ENCODE measurements at places on chromosomes 1 and 21. TPM values are rescaled to one million over a fixed set of nuclear protein-coding genes. Genes with fewer than 3 reads are reported as not detected.

DNA sequence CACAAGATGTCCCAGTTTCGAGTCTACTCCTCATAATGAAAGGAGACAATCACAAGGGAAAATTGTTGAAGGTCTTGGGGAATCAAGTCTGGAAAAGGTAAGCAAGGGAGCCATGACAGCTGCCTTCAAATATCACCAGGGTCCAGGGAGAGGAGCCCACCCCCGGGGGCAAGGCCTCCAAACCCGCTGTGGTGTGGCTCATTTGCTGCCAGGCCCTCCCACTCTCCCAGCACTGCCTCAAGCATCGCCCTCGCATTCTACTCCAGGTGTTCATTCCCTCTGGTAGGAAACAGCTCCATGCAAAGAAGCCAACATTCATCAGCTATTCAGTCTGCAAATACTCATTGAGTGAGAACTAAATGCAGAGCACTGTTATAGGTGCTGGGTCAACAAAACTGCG is 8.6 kb downstream of the S100A9 start:
- no peak for DNase-seq

The OR2W3 gene
- total RNA-seq = 0.87 TPM

The C1orf141 gene
- total RNA-seq = not detected

The OR6Y1 gene
- not detected for total RNA-seq

DNA sequence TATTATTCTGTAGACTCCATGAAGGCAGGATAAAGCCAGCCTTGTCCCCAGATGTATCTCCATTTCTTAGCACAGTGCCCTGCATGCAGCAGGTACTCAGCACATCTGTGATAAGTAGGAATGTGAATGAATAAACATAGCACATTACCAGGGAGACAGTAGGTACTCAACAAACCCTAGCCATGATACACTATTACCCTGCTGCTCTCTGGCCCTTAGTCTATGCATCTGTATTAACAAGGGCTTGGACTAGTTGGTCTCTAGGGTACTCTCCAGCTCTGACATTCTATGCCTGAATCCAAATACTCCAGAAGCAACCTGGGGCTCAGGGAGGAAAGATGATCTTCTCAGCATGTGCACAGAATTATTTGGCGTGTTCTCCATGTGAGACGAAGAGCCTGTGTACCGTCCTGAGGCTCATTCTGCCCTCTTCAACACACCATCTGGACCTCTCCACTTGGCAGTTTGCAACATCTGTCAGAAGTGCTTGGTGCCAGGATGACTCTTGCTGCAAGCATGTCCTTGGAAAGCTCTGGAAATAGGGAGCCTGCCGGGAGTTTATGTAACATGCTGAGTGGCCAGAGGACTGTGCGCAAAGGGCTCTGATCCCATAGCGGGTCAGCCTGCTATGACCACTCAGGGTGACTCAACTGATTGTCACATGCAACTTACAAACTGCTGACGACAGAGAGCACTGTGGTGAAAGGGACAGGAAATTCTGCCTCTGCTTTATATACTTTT is 228.2 kb upstream of the USP24 start:
- no peak for DNase-seq

DNA sequence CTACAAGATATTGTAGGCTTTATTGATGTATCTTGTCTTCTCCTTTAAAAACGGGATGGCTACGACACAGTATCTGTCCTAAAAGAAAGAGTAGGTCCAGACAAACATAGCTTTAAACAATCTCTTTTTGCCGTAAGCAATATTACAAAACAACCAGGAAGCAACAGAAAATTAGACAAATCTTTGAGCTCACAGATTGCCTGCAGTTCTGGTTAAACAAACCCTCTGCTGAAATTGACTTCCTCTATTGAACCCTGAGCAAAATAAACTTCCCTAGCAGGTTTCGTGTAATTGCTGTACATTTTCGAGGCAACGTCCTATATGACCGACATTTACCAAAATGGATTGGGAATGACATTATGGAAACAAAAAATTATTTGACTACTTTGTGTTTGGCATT is 50.6 kb downstream of the CHML start:
- no peak for DNase-seq

DNA sequence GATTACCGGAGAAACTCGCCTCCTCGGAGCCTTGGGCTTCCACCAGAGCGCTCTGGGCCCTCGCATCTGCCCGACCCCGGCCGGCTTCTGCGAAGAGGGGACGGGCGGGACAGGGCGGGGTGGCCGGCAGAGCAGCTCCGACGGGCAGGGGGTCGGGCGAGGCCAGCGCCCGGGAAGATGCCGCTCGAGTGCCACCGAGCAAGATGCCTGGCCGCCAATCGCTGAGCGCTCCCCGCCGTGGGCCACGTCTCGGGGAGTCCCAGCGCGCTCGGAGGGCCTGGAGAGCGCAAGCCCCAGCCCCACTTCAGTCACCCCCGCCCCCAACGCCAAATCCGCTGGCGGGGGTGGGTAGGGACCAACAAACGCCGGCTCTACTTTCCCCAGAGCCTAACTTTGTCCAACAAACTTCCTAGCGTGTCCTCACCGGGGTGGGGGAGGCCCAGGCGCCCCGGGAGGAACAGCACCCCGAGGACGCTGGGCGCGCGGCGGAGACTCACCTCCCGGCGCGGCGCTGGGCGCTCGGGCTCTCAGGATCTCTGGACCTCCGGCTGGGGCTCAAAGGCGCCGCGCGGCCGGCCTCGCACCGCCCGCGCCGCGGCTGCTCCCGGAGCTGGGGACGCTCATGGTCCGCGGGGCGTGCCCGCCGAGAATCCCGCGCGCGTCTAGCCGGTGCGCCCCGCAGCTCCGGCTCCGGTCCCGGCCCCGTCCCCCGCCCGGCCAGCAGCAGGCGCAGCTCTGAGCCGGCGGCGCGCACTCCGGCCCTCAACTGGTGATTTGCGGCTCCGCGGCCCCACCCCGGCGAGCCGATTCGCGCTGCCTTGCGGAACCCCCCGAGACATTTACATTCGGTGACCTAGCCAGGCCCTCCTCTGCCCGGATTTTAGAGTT is at the start of gene BCAR3:
Gene BCAR3, minus strand, starts transcription at position 737 of the 888 bp plus-strand sequence. CDS start 6,907 bp downstream, outside the sequence.
- DNase-seq = peak; percentile 71

DNA sequence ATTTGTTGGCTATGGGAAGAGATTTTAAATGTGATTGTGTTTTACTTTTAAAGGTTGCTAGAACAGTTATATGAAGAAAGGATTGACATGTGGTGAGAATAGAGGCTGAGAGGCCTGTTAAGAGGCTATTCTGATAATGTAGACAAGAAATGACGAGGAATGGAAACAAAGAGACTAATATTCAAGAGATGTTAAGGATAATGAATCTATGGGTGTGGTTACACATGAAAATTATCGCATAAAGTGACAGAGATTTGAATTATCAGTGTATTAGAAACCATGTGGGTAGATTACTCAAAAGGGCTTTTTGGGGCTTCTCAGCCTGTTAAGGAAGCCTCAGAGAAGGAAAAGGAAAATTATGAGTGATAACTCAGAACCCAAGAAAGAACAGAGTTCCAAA is 120.4 kb downstream of the MACF1 start:
- DNase-seq = no peak

DNA sequence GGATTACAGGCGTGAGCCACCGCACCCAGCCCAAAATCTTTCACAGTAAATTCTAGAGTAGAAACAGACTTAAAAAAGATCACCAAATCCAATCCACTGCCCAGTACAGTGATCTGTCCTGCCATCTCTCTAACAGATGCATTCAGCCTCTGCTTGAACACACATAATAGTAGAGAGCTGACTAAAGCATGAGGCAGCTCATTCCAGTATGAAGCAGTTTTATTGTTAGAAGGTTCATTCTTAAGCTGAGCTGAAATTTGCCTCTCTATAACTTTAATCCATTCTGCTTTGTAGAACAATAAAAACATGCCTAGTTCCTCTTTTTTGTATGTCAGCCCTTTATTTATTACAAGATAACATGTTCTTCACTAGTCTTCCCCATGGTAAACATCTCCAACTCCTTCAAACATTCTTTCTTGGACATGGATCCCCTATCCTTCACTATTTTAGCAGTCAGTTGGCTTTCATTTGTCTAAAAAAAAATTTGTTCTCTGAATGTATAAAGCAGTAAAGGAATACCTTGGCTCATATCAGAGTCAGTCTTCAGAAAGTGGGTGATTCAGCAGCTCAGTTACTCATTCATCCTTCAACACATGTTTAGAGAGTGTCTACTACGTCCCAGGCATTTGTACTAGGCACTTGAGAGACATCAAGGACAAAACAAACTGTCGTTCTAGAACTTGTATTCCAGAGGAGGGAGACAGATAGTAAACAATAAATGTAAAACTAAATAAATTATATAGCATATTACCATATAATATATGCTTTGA is 10.7 kb upstream of the PTBP2 start:
- DNase-seq = no peak

The CCDC17 gene
- 3.9 TPM for total RNA-seq

- no peak for DNase-seq
Observed at GRCh38 chr1:80457409-80457808, 1343.3 kb upstream of the ADGRL2 start.

The DIO1 gene
- total RNA-seq = not detected

DNA sequence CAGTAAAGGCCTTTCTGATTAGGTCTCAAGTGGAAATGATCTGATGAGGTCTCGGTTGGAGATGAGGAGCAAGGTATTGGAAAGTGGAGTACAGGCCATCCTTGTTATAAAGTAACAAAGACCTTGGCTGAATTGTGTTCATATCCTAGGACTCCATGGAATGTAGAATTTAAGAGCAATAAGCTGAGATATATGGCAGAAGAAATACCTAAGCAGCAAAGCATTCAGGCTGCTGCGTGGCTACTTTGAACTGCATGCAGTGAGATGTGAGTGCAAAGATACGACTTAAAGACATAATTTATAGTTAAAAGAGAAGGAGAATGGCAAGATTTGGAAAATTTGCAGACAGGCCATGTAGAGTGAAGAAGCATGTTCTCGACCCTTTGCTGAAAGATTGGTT is 11.2 kb upstream of the XPR1 start:
- no peak for DNase-seq

DNA sequence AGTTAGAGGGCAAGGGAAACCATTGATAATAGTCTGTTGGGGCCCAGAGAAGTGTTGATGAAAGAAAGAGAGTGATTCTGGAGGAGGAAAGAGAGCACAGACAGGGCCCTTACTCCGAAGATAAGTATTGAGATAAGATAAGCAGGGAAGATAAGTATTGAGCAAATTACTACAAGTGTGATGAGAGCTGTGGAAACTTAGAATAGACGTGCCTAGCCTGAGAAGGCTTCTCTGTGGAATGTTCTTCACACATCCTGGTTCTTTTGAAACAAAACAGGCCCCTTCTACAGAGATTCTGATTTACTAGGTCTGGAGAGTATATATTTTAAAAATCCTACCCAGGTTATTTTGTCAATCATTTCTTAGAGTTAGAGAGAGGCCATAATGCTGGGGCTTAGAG is 26.4 kb downstream of the FNBP1L start:
- DNase-seq = no peak

DNA sequence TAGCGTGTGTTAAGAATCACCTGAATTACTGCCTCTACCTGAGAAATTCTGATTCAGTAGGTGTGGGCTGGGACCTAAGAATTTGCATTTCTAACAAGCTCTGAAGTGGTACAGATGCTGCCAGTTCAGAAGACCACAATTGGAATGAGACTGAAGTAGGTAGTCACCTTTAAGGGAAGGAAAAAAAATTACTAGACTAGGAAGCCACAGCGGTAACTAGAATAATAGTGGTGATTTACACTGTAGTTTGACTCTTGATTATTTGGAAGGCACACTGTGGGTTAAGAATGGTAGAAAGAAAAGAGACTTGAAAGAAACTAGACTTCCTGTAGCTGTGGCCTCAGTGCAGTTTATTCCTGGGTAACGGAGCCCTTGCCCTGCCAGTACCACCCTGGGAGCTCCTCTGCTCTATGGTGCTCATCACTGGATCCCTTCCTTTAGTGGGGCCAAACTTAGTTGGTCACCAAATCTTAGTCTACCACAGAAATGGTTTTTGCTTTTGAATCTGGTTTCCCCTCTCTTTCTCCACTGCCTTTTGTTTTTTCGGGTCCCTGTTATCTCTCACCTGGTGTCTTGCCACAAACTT is 43.6 kb downstream of the ARID1A start:
- DNase-seq = no peak

DNA sequence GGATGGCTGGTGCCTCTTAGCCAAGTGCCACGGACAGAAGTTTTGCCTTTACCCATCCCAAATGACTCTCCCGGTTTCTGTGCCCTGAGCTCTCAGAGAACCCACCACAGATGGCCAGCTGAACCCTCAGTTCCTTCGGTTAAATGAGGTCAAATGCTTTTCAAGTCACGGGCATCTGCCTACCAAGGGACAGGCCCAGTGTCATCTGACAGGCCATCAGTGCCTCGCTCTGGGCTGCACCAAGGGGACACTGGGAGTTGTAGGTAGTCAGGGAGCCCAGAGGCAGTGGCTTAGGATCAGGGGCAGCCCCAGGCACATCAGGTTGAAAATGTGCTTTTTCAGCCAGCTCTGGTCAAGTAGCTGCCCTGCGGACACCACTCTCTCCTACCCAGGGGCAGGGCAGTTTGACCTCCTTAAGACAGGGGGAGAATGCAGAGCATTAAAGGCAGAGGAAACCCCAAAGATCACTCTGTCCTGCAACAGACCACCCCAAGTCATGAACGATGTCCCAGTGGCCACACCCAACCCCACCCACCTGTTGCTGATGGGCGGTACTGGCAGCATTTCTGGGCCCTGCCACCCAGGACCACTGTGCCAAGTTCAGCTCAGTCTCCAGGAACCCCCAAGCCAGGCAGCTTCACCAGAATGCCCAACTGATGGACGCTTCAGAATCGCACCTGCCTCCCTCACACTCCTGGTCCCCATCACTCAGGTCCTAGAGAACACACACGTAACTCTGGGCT is 60.7 kb downstream of the CASZ1 start:
- DNase-seq = no peak

DNA sequence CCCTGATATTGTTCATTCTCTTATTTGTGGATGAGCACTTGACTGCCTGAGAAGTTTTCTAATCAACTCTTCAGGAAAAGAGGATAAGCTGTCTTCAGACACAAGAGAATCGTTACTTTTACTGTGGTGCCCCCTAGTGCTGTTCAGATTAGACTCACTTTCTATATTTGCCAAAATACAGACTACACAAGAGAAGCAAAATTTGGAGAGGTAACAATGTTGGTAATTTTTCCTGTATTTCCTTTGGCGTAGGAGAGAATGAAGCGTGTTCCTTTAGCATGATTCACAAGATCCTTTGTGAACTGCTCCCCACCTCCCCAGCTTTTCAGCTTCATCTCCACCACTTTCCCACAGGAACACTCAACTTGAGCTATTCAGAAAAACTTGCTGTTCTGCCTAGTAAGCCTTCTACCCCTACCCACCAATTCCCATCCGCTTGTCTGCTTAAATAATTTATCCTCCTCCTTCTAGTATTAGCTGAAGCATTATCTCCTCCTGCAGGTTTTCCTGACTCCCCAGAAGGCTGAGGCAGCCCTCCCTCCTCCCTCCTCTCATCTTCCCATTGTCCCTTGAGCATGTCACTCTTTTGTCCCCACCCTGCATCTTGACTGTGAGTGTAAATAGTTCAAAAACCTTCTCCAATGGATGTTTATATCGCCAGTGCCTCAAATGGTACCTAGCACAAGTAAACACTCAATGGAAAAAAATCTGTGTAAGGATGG is 4.5 kb downstream of the TNFSF4 start:
- DNase-seq = peak; percentile 29
